ENCODE measurements at places on chromosomes 13 and 19. TPM values are rescaled to one million over a fixed set of nuclear protein-coding genes. Genes with fewer than 3 reads are reported as not detected.

The PCDH17 gene
- 31.5 TPM for total RNA-seq

DNA sequence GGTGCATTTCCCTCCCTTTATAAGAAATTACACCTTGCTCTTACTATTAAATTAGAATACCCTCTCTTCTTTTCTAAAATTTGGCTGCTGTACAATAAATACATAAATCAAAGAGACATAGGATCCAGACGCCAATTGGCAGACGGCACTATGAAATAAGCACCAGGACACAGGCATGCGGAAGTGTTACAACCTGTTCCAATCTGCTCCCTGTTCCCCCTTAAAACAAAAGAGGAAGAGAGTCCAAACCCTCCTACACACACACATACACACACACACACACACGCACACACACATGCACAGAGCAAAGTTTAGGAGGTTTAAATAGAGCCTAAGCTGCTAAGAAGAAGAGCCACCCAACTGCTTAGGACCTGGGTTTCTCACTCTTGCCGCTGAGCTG lies 75.6 kb upstream of the ZNF507 start:
- no peak for DNase-seq

GRCh38 chr13:62085337-62086229 lies 669.9 kb upstream of the PCDH20 start:
- no peak for DNase-seq

- DNase-seq = no peak
Measured at GRCh38 chr19:48196321-48196763, 25.9 kb downstream of the ZSWIM9 start.

DNA sequence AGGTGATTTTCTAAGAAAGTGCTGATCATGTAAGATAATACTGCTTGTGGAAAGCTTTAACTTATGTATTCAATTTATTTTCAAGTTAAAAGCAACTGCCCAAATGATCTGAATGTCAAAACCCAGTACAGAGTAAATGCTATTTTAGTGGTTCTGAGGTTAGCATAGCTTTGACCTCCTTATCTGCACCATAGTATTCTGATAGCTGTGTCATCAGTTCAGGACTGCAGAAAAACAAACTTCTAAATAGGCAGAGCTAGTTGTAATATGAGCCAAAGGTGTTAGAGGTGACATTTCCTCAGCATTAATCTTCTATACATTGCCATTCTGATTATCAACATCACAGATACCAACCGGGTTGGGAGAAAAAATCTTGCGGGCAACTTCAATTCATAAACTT lies 758.7 kb downstream of the SLITRK5 start:
- DNase-seq = no peak

GRCh38 chr19:13017306-13018034 lies 22.2 kb downstream of the NFIX start:
- no peak for DNase-seq

Data from left lung (tissue), 14 donors.